ENCODE measurements at places on chromosomes 1 and 21.
A peak's percentile ranks its signal among the peaks of the same experiment; 100 is the strongest.

GRCh38 chr1:1157033-1157365 is 16.7 kb upstream of the TTLL10 start:
- no peak for DNase-seq

GRCh38 chr1:230327892-230328284 is 98.2 kb downstream of the PGBD5 start:
- peak; percentile 11 for DNase-seq

DNA sequence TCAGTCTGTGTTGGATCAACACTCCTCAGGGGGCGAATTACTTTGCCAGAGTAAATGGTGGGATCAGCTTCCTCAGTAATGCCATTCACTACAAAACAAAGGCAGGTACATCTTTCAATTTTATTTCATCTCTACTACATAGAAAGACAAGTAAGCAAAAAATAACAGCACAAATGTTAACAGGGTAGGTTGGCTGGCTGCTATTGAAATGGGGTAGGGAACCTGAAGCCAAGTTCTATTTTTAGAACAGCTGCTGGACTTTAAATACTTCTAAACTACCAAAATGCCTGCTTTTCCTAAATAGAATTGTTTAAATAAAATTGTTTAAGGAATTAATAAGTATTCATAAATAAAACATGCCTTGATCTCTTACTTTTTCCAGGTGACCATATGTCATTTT is 7.3 kb upstream of the NRAS start:
- DNase-seq = no peak

DNA sequence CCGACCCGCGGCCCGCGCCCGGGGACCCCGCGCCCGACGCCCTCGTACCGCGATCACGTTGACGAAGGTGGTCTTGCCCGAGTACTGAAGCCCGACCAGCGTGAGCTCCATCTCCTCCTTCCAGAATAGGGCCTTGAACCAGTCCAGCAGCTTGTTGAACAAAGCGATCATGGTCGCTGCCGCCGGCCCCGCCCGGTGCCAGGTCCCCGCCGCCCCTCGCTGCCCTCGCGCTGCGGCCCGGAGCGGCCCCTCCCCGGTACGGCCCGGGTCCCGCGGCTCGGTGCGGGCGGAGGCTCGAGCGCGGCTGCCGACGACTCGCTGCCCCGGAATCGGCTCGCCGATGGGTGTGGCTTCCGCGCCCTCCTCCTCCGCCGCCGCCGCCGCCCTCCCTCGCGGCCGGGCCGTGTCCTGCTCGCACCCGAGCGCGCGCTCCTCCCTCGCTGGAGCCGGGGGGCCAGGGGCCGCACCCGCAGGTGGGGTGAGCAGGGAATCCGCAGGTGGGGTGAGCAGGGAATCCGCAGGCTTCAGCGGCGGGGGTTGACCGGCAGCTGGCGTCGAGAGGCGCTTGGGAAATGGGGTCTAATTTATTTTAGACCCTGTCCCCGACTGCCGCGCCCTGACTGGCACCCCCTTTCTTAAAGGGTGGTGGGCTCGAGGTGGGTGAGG is at the start of gene ARL8A:
Gene ARL8A, minus strand, starts transcription at position 336 of the 666 bp plus-strand sequence. Its CDS starts 165 bp downstream, at position 171.
- DNase-seq = no peak

All from stimulated activated CD4-positive, alpha-beta T cell treated with anti-CD3 and anti-CD28 coated beads, TNF-alpha, amount 100 ng/mL, for 48 hours (primary cell).